NCI-H1694 treated with DMSO at 0.1 percent for 48 hours (cell line): ENCODE measurements at places on chromosomes 5 and 9.

DNA sequence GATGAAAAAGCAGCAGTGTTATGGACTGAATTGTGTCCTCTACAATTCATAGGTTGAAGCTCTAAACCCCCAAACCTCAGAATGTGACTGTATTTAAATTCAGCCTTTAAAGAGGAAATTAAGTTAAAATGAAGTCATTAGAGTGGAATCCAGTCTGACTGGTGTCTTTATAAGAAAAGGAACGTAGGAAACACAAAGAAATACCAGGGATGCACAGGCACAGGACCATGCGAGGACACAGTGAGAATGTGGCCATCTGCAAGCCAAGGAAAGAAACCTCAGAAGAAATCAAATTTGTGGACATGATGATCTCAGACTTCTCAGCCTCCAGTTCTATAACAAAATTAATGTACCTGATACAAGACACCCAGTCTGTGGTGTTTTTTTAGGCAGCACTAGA is 971.2 kb upstream of the CDH9 start:
- DNase-seq, result no peak

DNA sequence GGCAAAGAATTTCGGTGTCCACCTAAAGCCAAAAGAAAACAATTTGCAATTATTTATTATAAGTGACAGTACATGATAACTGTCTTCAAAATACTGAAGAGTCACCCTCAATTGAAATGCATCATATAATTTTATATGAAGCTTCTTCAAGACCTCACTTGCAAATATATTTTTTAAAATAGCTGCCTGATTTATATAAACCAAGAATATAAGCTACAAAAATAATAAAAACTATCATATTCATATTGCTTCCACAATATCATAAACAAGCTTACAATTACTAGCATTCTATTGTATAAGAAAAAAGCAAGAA is 144.1 kb downstream of the CETN3 start:
- DNase-seq, result no peak

DNA sequence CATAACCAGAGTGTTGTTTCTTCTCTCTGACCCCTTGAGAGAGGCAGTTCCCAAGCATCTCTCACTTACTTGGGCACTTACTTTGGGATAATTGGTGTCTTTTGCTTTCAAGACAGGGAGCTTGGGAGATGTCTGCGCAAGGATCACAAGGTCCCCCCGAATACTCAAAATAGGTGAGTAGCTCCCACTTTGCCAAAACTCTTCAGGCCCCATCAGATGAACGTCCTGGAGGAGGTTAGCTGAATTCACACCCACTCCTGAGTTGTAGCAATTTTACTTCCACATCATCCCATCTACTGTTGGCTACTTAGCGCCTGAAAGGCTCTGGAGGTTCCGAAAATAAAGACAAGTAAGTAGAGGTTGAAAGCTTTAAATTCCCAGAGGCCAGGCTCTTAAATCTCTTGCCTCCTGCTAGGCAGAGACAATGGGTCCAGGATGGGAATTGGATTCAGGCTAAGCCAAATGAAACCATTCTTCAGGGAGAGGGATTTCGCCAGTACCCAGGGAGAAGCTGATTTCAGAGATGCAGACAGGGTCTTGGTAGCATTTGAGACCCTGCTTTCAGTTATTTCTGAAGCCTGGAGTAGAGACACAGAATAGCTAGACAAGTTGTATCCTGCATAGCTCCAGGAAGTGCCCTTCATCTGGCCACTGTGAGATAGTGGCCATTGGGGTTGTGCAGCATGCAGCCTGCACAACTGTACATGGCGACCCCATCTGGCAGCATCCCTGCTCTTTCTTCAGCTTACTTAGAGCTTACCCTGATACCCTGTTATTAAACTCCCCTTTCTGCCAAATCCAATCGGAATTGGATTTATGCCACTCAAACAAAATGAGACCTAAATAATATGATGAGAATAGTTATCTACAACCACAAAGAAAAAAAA is 60.1 kb downstream of the BOD1 start:
- DNase-seq, result no peak

DNA sequence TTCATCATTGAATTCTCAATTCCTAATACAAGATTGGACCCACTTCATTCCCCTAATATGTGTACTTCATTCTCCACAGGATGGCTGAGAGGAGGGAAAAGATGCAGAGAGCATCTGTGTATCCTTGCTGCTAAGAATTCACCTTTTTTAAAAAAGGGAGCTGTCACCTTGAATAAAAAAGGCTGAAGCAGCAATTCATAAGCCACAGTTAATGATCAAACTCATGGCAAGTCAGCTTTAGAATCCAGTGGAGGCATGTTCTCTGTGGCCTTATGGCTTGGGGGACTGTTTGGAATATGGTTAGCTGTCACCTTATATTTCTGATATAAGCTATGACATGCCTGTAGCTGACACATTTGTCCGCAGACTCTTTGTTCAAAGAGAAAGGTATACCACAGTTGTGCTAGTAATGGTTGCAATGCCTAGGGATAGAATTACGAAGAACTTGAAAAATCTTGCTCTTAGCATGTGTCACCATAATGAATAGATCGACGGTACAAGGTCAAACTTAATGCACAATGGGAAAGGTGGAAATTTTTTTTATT is 256.8 kb upstream of the TNC start:
- DNase-seq, result no peak

DNA sequence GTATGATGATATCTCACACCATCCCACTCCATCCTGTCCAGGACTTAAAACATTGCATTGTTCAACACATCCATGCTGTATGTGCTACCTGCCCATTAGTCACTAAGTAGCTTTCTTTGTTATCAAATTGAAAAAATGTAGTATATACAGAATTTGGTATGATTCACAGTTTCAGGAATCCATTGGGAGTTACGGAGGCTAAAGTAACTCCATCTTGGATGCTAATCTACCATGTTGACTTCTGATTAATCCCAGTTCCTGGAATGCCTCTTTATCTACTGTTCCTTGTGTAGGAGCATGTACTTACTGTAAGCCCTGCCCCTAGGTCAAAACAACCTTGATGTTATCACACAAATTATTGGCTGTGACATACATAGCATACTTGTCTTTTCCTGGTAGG is 38.9 kb upstream of the FOXB2 start:
- no peak for DNase-seq

DNA sequence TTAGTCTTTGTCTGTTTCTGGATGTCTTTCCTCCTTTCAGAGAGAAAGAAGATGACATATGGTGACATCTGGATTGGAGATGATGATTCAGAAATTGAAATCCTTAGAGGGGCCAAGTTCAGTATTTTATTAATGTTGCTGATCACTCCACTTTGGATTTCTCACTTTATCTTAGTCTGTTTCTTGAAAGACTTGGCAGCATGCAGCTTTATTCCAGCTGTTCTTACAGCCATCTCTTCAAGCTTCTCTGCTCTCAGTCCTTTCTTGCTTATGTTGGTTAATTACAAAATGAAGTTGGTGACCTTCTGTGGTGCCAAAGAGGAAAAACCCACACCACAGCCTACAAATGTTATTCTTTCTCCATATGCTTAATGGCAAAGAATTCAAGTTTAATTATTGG is 62.1 kb downstream of the SNCAIP start:
- DNase-seq, result peak; percentile 11

GRCh38 chr5:107389130-107389774 is 281.5 kb downstream of the EFNA5 start:
- DNase-seq, result peak; percentile 57

- DNase-seq, result no peak
Measured at GRCh38 chr5:179762079-179762780, 29.6 kb downstream of the MAML1 start.

DNA sequence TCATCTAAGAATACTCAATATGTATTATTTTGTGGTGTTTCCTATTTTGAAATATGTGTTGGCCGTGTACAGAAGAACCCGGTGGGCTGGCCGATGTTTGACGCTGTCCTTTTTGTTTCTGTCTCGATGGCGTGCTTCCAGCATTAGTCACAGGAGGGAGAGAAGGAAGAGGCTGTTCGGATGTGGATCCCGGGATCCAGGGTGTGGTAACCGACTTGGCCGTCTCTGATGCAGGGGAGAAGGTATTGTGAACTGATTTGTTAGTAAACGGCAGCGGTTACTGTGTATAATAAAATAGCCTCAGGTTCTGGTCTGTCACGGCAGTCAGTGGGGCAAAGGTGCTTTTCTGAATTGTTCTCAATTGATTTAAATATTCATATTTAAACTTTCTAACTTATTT is 275.0 kb downstream of the ARHGEF28 start:
- DNase-seq, result no peak

GRCh38 chr9:17328331-17328730 is 193.5 kb downstream of the CNTLN start:
- DNase-seq, result no peak

- no peak for DNase-seq
Measured at GRCh38 chr9:82127465-82127864, 138.9 kb downstream of the SPATA31D1 start.

GRCh38 chr5:103918668-103919367 is 356.2 kb upstream of the NUDT12 start:
- DNase-seq, result no peak

DNA sequence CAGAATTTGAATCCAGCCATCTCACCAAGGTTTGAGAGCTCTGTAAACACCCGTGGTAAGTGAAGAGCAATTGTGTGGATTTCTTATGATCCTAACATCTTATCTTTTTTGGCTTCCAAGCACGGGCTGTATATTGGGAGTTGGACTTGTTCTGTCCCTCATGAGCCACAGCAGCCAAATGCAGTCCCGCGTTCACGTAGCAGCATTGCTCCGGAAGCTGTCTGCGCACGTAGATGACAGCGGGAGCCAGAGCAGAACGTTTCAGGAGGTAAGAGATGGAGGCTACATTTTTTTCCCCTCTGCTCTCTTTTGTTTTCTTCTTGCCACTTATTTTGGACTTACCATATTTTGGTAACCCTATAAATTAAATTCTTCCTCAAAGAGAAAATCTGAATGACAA is 86.9 kb downstream of the HACD4 start:
- no peak for DNase-seq

DNA sequence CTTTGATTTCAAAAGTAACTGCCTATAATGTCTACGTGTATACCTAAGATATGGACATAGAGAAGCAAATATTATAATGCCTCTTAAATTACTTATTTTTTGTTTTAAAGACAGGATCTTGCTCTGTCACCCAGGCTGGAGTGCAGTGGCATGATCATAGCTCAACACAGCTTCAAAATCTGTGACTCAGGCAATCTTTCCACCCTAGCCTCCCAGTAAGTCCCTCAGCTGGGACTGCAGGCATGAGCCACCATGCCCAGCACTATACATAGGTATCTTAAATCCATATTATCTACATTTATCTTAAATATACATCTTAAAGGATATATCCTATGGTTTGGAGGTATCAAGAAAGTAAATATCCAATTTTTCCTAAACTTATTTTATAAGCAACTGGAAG is 261.2 kb downstream of the ARL15 start:
- DNase-seq, result no peak

DNA sequence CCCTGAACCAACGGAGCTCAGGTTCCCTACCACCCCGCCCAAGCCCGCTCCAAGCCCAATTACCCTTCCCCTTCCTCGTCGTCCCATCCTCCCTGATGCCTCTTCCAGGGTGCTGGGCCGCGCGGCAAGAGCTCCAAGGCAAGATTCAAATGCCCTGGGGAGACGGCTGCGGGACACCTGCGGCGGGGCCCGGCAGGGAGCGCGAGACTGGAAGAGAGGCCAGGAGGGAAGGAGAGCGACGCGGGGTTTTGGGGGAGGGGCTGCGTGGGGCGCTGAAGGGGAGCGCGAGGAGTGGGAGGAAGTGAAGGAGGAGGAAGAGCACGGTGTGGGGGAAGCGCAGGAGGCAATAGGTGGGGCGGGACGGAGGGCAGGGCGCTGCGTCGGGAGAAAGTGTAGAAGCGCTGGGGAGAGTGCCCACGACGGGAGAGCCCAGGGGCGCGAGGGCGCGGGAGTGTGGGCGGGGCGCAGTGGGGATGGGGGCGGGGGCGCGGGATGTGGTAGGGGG is 975 bp upstream of the NXNL2 start:
- no peak for DNase-seq

- no peak for DNase-seq
Measured at GRCh38 chr5:96903300-96903699, 27.0 kb downstream of the ERAP2 start.
